ENCODE measurements at places on chromosomes 11 and 22. TPM values are rescaled to one million over a fixed set of nuclear protein-coding genes. Genes with fewer than 3 reads are reported as not detected.

The TUBA8 gene
- total RNA-seq, result 1.5 TPM

The FJX1 gene
- 8.7 TPM for total RNA-seq

The IL10RA gene
- 8.7 TPM for total RNA-seq

The C11orf24 gene
- total RNA-seq, result 21.7 TPM

The OR56A5 gene
- not detected for total RNA-seq

The MUC2 gene
- total RNA-seq, result not detected

The SLC37A2 gene
- total RNA-seq, result 9.0 TPM

The SAA2 gene
- total RNA-seq, result not detected

- no peak for DNase-seq
Observed at GRCh38 chr11:100815787-100816330, 128.8 kb downstream of the ARHGAP42 start.

GRCh38 chr11:267491-267994, 10.7 kb upstream of the NLRP6 start:
- DNase-seq, result no peak

GRCh38 chr22:40346185-40347118, at the start of gene ADSL:
Gene ADSL, plus strand, starts transcription at chr22:40346500. Its CDS starts 59 bp downstream, at chr22:40346559.
- peak; percentile 75 for DNase-seq

GRCh38 chr11:69131644-69132300, 24.0 kb upstream of the SMIM38 start:
- peak; percentile 62 for DNase-seq

GRCh38 chr11:114191893-114192292, 104.3 kb upstream of the NNMT start:
- no peak for DNase-seq

DNA sequence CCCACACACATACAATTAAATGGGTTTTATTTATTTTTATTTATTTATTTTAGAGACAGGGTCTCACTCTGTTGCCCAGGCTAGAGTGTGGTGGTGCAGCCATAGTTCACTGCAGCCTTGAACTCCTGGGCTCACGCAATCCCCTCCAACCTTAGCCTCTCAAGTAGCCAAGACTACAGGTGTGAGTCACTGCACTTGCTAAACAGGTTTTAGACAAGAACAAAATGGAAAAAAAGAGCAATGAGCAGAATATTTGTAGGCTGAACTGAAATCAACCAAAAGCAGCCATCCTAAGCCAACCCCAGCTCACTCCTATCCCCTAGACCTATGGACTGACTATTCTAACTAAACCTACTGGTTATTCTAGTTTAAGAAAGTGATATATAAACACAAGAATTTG, 37.8 kb downstream of the MRE11 start:
- DNase-seq, result peak; percentile 8

DNA sequence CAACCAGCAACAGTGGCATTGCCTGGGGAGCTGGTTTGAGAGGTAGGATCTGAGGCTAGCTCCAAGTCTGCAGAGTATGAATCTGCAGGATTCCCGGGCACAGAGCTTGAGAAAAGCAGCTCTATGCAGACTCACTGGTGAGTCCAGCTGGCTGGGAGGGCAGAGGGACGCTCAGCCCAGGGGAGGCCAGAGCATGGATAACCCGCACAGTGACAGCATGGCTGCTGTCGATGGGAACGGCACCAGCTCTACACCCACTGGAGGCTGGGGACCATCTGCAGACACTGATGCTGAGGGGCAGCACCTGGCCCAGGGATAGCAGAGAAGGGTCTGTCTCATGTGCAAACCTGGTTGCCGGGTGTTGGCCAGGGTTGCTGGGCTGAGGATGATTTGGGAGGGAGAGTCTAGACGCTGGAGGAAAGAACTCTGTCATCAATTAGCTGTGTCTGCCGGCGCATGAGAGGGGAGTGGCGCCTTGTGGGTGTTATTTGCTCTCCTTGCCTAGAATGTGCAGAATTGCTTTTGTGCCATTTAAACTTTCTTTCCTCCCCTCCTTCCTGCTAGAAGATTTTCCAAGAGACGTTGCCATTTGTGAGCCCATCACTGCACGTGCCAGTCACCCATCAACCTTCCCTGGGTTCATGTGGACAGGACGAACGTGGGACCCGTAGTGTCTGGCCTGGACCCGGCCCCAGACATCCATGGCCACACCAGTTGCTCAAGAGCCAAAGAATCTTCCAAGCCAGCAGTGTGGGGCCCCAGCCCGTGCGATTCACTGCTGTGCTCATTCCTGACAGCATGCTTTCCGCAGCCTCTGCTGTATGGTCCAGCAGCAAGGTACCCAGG, 19.1 kb upstream of the LINC01488 start:
- no peak for DNase-seq

- DNase-seq, result no peak
Observed at GRCh38 chr11:76263657-76264056, 57.4 kb upstream of the WNT11 start.

DNA sequence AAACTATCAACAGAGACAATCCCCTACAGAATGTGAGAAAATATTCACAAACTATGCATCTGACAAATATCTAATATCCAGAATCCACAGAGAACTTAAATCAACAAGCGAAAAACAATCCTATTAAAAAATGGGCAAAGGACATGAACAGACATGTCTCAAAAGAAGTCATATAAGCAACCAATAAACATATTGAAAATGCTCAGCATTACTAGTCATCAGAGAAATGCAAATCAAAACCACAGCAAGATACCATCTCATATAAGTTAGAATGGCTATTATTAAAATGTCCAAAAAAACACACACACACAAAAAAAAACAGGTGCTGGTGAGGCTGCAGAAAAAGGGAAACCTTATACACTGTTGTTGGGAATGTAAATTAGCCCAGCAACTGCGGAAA, 8.3 kb upstream of the OR52E8 start:
- no peak for DNase-seq

GRCh38 chr22:22061085-22062077, 78.8 kb upstream of the TOP3B start:
- DNase-seq, result peak; percentile 47

DNA sequence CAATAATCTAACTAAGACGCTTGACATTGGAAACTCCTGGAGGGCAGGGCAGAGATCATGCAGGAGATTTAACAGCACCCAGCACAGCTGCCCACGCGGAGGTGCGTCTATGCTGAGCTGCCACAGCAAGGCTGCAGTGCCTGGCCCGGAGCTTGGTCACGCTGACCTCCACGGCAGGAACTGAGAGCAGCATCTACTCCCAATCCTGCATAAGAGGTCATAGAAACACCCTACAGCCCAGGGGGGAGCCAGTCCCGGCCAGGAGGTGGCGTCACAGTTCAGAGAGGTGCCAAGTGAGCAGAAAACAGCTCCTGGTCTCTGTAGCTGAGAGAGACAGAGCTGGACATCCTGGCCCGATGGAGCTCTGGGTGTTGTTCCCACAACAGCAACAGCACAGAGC, 121.1 kb upstream of the TMEM45B start:
- DNase-seq, result no peak

DNA sequence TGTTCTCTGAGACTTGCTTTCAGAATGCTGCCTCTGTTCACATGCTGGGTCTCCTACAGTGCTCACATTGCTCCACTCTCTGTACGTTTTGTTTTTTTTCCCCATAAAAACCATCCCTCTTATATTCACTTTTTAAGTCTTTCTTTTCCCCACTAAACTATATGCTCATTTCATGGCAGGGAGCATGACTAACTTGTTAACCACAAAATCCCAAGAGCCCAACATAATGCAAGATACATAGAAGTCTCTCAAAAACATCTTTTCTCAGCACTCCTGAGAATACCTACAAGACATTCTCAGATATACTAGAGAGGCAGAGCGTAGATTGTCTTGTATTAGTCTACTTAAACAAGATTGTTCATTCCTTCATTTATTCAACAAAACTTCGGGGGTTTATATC, 73.3 kb downstream of the FAM76B start:
- DNase-seq, result no peak

DNA sequence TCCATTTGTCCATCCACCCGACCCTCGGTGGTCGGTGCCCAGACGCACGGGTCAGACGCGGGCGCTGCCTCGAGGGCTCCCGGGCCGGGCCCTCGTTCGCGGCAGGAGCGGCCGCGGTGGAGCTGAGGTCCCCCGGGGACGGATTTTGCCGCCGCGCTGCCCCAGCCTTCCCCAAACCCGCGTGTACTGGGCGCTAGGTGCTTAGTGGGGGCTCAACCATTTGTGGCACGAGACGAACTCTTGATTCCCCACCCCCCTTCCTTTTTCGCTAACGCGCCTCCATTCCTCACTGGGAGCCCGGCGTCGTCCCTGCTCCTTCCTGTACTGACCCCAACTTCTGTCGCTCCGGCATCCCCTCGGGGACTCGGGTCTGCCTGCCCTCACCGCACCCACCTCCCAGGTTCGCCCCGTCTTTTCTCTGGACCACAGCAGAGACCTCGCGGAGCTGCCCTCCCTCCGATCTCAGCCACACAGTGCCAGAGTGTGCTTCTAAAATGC, 789 bp upstream of the CBX7 start:
- no peak for DNase-seq

GRCh38 chr22:27105142-27106025, 448.0 kb downstream of the MIAT start:
- DNase-seq, result no peak

- no peak for DNase-seq
Observed at GRCh38 chr22:20279662-20280134, 11.6 kb upstream of the RTN4R start.

GRCh38 chr22:37386441-37386840, 40.8 kb downstream of the ELFN2 start:
- DNase-seq, result no peak

GRCh38 chr22:19983741-19984140, 32.9 kb downstream of the ARVCF start:
- no peak for DNase-seq

DNA sequence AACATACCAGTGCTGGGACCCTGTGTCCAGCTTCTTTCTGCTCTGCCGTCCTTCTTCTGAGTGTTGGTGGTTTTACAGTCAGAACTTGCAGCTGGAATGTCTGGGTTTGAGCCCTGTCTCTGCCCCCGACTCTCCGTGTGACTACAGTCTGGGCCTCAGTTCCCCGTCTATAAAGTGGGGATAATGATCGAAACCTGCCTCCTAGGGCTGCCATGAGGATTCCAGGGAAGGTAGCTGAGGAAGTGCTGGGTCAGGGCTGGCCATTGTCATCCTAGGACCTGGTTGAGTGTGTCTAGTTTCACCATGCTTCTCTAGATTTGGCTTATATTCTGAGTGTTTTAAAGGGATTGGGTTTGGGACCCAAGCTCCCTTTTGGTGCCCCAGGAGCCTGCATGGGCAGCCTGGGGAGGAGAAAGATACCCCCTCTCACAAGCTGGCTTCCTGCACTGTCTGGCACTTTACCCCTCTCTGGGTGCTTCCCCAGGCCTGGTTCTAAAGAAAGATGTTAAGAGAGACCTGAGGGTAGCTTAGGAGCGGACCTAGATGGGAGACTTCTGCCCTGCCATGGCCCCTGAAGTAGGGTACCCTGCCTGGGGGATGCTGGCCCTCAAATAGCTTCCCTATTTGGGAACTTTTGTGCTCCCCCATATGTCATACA, 49.9 kb downstream of the TSPAN18 start:
- DNase-seq, result no peak

GRCh38 chr11:22774716-22775115, 54.9 kb downstream of the SVIP start:
- DNase-seq, result no peak

GRCh38 chr22:38397189-38398085, 57.6 kb downstream of the KCNJ4 start:
- DNase-seq, result no peak

DNA sequence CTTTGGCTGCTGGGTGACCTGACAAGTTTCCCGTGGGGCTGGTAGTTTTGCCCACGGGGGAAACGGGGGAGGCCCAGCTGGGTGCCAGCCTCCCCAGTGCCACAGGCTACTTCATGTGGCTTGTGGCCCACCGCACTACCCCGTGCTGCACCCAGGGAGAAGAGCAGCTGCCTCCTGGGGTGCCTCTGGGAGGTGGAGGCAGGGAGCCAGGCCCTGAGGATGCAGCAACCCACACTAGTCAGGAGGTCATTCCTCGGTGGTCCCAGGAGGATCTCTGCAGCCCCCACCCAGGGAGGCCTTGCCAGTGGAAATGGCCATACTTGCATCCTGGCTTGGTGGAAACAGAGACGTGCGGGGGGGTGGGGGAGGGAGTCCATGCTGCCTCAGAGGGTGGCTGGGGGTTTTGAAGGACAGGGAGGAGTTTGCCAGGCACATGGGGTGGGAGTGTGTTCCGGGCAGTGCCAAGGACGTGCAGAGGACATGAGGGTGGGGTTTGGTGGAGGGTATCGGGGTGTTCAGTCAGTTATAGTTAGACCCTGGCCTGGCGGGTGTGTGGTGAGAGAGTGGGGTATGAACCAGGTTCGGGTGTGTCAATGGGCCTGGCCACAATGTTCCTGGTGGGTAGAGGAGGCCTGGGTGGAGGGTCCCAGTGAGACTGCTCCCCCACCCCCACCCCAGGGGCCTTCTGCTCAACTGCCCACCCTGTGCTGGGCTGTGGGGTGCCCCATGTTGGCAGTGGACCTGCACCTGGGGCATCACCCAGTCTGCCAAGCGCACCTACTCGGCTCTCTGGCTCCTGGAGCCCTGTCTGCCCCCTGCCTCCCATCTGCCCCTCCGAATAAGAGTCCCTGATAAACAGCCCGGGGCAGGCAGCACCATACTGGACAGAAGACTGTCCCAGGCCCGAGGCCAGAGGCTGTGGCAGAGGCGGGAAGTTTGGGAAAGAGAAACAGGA, 3.8 kb downstream of the PIM3 start:
- no peak for DNase-seq

GRCh38 chr11:117814204-117814765, 10.3 kb downstream of the FXYD2 start:
- DNase-seq, result no peak

All from urinary bladder (tissue), 4 donors.